ENCODE measurements at places on chromosomes 4 and X.

DNA sequence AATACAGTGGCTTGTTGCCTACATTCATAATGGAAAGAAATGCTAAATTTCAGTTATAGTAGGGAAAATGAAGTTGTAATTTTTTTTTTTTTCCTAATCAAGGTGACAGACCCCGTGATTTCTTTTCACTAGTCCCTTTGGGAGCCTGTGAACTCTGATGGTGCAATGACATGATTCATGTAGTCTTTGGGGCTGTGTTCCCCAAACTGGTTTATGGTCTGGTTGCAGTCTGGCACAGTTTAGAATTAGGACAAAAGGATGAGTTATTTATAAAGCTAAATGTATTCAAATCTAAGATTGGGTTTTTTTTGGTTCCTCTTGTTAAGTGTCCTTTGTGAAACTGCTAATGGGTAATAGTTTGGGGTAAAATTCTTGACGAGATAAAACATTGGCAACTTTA, 66.0 kb downstream of the REPS2 start:
- no peak overlapping the region for H3K4me3 ChIP-seq
- H3K27me3 ChIP-seq, result no peaks in the 10 kb centered on the region
- H3K27ac ChIP-seq, result no peak overlapping the region
- no peak for DNase-seq
- no peaks in the 10 kb centered on the region for H3K4me1 ChIP-seq
- H3K36me3 ChIP-seq, result no peaks in the 10 kb centered on the region

- H3K4me1 ChIP-seq, result peaks cover 3% of the 10 kb centered on the region
- H3K27ac ChIP-seq, result peak overlapping the region; percentile 39
- peaks cover 49% of the 10 kb centered on the region for H3K36me3 ChIP-seq
Measured at GRCh38 chrX:2484256-2484655, 16.5 kb downstream of the DHRSX start.

DNA sequence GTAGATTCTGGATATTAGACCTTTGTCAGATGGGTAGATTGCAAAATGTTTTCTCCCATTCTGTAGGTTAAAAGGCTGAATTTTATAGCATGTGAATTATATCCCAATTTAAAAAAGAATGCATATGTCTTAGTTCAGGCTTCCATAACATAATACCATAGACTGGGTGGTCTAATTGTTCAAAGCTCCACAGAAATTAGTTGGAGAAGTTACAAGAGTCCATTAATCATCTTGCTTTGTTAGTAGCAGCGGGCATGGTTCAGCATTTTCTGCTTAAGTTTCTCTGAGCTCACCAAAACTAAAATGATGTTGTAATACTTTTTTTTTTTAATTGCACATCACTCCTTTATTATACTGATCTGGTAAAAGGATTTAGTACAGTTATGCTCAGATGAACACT, 1.8 kb downstream of the PGAM4 start:
- no peaks in the 10 kb centered on the region for H3K4me1 ChIP-seq
- no peak for DNase-seq
- H3K36me3 ChIP-seq, result no peaks in the 10 kb centered on the region
- no peaks in the 10 kb centered on the region for H3K27me3 ChIP-seq

DNA sequence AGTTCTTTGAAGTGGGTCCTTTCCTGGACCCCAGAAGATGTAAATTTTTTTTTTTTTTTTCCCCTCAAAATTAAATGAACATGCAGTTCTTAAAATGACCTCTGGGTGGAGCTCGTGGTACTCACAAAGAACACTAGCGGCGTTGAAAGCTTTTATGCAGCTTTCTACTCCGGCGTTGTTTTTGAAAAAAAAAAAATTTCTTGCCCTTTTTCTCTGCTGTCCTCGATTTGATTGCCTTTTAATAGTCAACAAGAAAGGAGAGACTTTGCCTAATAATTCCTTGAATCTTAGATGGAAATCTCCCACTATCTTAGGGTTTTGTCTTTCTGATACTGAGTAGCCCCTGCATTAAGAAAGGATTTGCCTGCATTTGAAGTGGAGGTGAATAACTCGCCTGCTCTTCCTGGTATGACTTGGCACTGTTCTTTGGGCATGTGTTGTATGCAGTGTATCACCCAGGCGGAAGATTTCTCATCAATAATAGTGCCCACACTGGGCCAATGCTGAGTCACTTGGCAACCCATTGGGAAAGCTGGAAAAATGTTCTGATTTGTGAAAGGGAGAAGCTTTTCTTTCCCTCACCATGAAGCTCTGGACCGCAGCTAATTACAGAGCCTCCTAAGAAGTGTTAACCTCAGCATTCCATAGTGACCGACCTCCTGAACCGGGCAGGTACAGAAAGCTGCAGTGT, 104.0 kb downstream of the PHEX start:
- no peaks in the 10 kb centered on the region for H3K36me3 ChIP-seq
- H3K27me3 ChIP-seq, result no peaks in the 10 kb centered on the region
- H3K4me3 ChIP-seq, result no peak overlapping the region
- H3K4me1 ChIP-seq, result peaks cover 4% of the 10 kb centered on the region
- no peak for DNase-seq
- no peak overlapping the region for H3K27ac ChIP-seq

- no peaks in the 10 kb centered on the region for H3K36me3 ChIP-seq
- H3K4me1 ChIP-seq, result peaks cover 5% of the 10 kb centered on the region
- no peaks in the 10 kb centered on the region for H3K27me3 ChIP-seq
- H3K4me3 ChIP-seq, result no peak overlapping the region
Measured at GRCh38 chrX:5852941-5853340, 375.7 kb downstream of the NLGN4X start.

GRCh38 chr4:97987019-97987648, 156.1 kb downstream of the STPG2 start:
- no peaks in the 10 kb centered on the region for H3K36me3 ChIP-seq
- DNase-seq, result no peak
- no peaks in the 10 kb centered on the region for H3K4me1 ChIP-seq
- no peaks in the 10 kb centered on the region for H3K27me3 ChIP-seq
- no peak overlapping the region for H3K4me3 ChIP-seq
- H3K27ac ChIP-seq, result no peak overlapping the region

- DNase-seq, result no peak
- no peak overlapping the region for H3K27ac ChIP-seq
- H3K36me3 ChIP-seq, result no peaks in the 10 kb centered on the region
- H3K4me1 ChIP-seq, result no peaks in the 10 kb centered on the region
- no peak overlapping the region for H3K4me3 ChIP-seq
Measured at GRCh38 chrX:12013211-12013618, 125.1 kb upstream of the FRMPD4 start.

- DNase-seq, result no peak
- no peaks in the 10 kb centered on the region for H3K27me3 ChIP-seq
- peaks cover 2% of the 10 kb centered on the region for H3K36me3 ChIP-seq
- H3K4me1 ChIP-seq, result no peaks in the 10 kb centered on the region
- H3K4me3 ChIP-seq, result no peak overlapping the region
- no peak overlapping the region for H3K27ac ChIP-seq
Measured at GRCh38 chr4:120897981-120898719, 24.4 kb downstream of the PRDM5 start.

DNA sequence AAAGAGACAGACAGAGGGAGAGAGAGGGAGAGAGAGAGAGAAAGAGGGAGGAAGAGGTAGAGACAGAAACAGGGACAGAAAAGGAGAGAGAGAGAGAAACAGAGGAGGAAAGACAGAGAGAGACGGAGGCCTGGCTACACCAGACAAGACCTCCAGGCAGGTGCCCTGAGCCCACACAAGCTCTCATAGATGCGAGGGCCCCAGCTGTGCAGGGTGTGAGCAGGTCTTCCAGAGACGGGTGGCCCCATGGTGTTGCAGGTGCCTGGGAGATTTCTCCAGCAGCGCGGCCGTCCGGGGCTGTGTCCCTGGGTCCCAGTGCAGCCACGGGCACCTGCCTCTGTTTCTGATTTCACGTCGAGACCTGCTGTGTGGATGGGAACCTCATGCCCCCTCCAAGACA, 253.0 kb downstream of the SHOX start:
- H3K4me3 ChIP-seq, result no peak overlapping the region
- peak; percentile 33 for DNase-seq
- no peaks in the 10 kb centered on the region for H3K4me1 ChIP-seq
- no peak overlapping the region for H3K27ac ChIP-seq

- H3K4me1 ChIP-seq, result no peaks in the 10 kb centered on the region
- H3K4me3 ChIP-seq, result no peak overlapping the region
- no peak for DNase-seq
- H3K27ac ChIP-seq, result no peak overlapping the region
Measured at GRCh38 chrX:24485976-24486680, 21.0 kb downstream of the PDK3 start.

DNA sequence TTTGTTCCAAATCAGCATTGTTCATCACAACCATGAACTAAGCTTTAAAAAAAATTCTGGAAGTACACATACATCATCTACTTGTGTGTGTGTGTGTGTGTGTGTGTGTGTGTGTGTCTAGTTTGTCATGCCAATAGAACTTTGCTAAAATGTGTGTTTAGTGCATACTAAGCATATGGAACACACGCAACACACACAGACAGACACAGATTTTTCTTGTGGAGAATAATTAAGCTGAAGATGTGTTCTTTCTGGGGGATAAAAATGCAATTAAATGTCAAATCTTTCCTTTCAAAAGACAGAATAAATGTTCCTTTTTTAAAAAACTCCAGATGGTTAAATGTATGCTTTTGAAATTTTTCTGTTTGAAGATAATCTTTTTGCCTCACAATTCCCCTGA, 530.4 kb upstream of the INTU start:
- no peaks in the 10 kb centered on the region for H3K4me1 ChIP-seq
- H3K27ac ChIP-seq, result no peak overlapping the region
- peaks cover 2% of the 10 kb centered on the region for H3K36me3 ChIP-seq
- no peaks in the 10 kb centered on the region for H3K27me3 ChIP-seq

DNA sequence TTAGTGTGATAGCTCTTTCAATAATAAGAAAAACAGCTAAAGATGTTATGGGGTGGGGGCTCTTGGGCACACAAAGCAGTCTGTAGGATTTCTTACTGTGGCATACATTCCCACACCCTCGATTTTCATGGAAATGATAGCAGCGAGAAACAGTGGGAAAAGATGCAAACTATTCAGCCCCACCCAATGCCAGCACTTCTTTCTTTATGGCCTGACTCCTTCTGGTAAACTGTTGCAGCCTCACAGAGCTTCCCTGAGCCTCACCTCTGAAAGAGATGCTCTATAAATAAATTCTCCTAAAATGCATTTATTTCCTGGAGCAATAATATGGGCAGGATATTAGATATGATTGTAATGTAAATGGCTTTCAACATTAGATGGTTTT, 910 bp downstream of the ANK2 start:
- H3K27ac ChIP-seq, result peak overlapping the region; percentile 22
- peaks cover 4% of the 10 kb centered on the region for H3K36me3 ChIP-seq
- H3K4me1 ChIP-seq, result peaks cover 6% of the 10 kb centered on the region
- no peaks in the 10 kb centered on the region for H3K27me3 ChIP-seq
- H3K4me3 ChIP-seq, result 0 out of 3 replicates have a peak overlapping the region, but pooled peaks have one; percentile 12

GRCh38 chr4:32136081-32136787, 1416.1 kb downstream of the PCDH7 start:
- DNase-seq, result no peak
- no peaks in the 10 kb centered on the region for H3K27me3 ChIP-seq
- no peak overlapping the region for H3K4me3 ChIP-seq
- no peak overlapping the region for H3K27ac ChIP-seq
- no peaks in the 10 kb centered on the region for H3K4me1 ChIP-seq
- no peaks in the 10 kb centered on the region for H3K36me3 ChIP-seq

DNA sequence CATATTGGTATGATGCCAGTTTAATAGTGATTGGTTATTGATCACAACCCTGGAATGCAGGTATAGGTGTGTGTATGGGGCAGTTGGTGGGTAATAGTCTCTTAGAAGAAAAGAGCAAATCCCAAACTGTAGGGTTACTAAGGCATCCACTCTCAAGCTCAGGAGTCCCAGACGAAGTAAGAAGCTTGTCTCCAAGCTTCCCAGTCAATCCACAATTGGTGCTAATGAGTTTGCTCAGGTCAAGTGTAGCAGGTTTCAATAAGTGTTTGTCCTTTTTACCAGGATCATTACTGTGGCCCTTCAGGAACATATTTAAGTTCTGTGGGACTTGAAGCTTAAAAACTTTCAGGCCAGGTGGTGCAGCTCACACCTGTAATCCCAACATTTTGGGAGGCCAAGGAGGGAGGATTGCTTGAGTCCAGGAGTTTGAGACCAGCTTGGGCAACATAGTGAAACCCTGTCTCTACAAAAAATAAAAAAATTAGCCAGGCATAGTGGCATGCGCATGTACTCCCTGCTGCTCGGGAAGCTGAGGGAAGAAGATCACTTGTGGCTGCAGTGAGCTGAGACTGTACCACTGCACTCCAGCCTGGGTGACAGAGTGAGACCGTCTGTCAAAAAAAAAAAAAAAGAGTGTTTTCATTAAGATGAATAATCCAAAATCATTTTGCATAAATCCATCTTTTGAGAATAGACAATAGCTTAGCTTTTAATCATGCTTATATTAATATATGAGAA, 166.8 kb downstream of the UNC5C start:
- DNase-seq, result no peak
- no peaks in the 10 kb centered on the region for H3K36me3 ChIP-seq
- no peaks in the 10 kb centered on the region for H3K4me1 ChIP-seq
- no peak overlapping the region for H3K27ac ChIP-seq

DNA sequence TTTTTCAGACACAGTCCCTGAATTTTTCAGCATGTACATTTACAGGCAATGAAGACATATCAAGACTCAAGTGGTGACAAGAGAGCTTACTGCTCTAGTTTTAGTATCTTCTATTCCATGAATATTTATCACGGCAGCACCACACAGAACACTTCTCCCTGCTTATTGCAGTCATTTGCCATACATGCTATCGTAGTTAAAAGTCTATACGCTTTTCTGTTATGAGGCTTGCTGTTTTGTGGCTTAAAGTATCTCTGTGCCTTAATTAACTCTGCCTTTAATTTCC, 65.4 kb upstream of the GK2 start:
- DNase-seq, result no peak
- H3K4me1 ChIP-seq, result no peaks in the 10 kb centered on the region
- peaks cover 4% of the 10 kb centered on the region for H3K36me3 ChIP-seq
- H3K4me3 ChIP-seq, result no peak overlapping the region
- H3K27me3 ChIP-seq, result no peaks in the 10 kb centered on the region

- H3K4me1 ChIP-seq, result no peaks in the 10 kb centered on the region
- H3K4me3 ChIP-seq, result no peak overlapping the region
- no peak for DNase-seq
- no peaks in the 10 kb centered on the region for H3K36me3 ChIP-seq
- H3K27ac ChIP-seq, result no peak overlapping the region
Measured at GRCh38 chr4:181259081-181259709, 984.0 kb upstream of the TENM3 start.

- no peak overlapping the region for H3K4me3 ChIP-seq
- H3K27ac ChIP-seq, result no peak overlapping the region
- no peaks in the 10 kb centered on the region for H3K4me1 ChIP-seq
- 0 out of 2 replicates have a peak, but pooled peaks cover 3% of the 10 kb centered on the region for H3K27me3 ChIP-seq
- no peak for DNase-seq
Measured at GRCh38 chr4:5941601-5942000, 48.7 kb upstream of the CRMP1 start.

GRCh38 chrX:155857561-155857960, 23.6 kb upstream of the VAMP7 start:
- H3K27me3 ChIP-seq, result no peaks in the 10 kb centered on the region
- no peak overlapping the region for H3K4me3 ChIP-seq
- no peak overlapping the region for H3K27ac ChIP-seq
- no peaks in the 10 kb centered on the region for H3K36me3 ChIP-seq
- DNase-seq, result peak; percentile 30
- H3K4me1 ChIP-seq, result no peaks in the 10 kb centered on the region

- no peak for DNase-seq
- H3K27ac ChIP-seq, result no peak overlapping the region
- peaks cover 2% of the 10 kb centered on the region for H3K4me1 ChIP-seq
- no peaks in the 10 kb centered on the region for H3K36me3 ChIP-seq
Measured at GRCh38 chr4:148834804-148835631, 392.8 kb upstream of the NR3C2 start.
